ENCODE measurements at places on chromosomes 12 and 14. TPM values are rescaled to one million over a fixed set of nuclear protein-coding genes. Genes with fewer than 3 reads are reported as not detected.

DNA sequence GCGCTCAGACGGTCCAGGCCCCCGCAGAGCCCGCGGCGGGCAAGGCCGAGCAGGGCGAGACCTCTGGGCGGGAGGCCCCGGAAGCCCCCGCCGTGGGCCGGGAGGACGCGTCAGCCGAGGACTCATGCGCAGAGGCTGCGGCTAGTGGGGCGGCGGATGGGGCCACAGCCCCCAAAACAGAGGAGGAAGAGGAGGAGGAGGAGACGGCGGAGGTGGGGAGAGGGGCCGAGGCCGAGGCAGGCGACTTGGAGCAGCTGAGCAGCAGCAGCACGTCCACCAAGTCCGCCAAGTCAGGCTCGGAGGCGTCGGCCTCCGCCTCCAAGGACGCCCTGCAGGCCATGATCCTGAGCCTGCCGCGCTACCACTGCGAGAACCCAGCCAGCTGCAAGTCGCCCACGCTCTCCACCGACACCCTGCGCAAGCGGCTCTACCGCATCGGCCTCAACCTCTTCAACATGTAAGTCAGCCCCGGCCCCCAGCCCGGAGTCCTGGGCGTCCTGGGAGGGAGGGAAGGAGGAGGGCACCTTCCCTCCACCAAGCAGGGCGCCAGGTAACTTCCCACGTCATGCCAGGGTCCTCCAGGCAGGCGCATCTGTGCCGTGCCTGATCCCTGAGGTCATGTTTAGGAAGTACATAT is 72.4 kb downstream of the IQSEC3 start:
- no peaks in the 10 kb centered on the region for H3K27me3 ChIP-seq
- no peaks in the 10 kb centered on the region for H3K36me3 ChIP-seq
- no peaks in the 10 kb centered on the region for H3K4me1 ChIP-seq
- no peak for DNase-seq
- no peak overlapping the region for H3K4me3 ChIP-seq

Gene BICDL1
- total RNA-seq: 109 TPM

GRCh38 chr12:91382081-91382543 is 199.5 kb upstream of the DCN start:
- peaks cover 4% of the 10 kb centered on the region for H3K4me1 ChIP-seq
- no peaks in the 10 kb centered on the region for H3K36me3 ChIP-seq
- H3K27ac ChIP-seq: no peak overlapping the region
- no peaks in the 10 kb centered on the region for H3K27me3 ChIP-seq

DNA sequence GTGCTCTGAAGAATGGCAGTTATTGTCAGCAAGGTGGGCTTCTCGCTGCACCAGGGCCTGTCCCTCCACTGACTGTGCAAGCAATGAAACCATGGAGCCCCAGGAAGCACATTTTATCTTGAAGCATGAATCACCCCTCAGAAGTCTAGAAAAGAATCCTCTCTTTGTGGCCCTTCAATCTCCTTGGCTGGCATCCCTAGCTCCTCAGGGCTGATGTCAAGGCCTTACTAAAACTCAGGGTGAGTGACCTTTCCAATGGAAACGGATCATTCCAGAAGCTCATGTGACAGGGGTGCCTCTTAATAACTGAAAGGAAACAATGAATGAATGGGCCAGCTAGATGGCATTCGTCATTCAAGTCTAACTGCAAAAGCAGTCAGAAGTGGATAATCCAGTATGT is 22.3 kb upstream of the PLEKHH1 start:
- H3K4me1 ChIP-seq: peaks cover 20% of the 10 kb centered on the region
- H3K27ac ChIP-seq: no peak overlapping the region
- H3K27me3 ChIP-seq: no peaks in the 10 kb centered on the region
- DNase-seq: no peak
- no peak overlapping the region for H3K4me3 ChIP-seq

DNA sequence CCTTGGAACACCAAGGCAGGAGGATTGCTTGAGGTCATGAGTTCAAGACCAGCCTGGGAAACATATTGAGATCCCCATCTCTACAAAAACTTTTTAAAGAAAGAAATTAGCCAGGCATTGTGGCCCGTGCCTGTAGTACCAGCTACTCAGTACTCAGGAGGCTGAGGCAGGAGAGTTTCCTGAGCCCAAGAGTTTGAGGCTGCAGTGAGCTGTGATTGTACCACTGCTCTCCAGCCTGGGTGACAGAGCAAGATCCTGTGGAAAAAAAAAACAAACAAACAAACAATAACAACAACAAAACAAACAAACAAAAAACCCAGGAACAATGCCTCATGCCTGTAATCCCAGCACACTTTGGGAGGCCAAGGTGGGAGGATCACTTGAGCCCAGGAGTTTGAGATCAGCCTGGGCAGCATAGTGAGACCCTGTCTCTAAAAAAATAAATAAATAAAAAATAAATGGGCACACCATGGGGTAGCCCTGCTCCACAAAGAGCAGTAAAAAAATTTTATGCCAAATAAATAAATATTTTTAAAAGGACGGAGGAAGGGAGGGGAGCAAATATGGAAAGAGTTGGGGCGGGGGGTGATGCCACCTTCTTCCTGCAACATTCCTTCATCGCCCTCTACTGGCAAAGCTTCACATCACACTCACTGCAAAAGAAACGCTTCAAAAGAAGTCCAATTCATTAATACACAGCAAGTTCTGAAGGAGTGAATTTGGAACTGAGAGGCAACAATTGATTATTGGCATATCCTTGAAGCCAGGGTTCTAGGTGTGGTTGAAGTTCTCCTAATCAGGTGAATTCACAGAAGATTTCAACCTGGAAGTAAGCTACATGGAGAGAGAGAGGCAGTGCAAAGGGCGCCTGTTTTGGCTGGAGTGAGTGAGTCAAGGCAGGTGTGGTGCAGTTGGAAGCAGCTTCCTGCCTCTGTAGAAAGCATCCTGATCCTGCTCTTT is 8.8 kb upstream of the GNPTAB start:
- no peaks in the 10 kb centered on the region for H3K27me3 ChIP-seq
- H3K4me3 ChIP-seq: no peak overlapping the region
- no peaks in the 10 kb centered on the region for H3K36me3 ChIP-seq

- no peaks in the 10 kb centered on the region for H3K4me1 ChIP-seq
- no peaks in the 10 kb centered on the region for H3K27me3 ChIP-seq
- H3K27ac ChIP-seq: no peak overlapping the region
- no peak for DNase-seq
- H3K36me3 ChIP-seq: no peaks in the 10 kb centered on the region
Measured at GRCh38 chr14:62706217-62706616, 339.0 kb downstream of the KCNH5 start.

DNA sequence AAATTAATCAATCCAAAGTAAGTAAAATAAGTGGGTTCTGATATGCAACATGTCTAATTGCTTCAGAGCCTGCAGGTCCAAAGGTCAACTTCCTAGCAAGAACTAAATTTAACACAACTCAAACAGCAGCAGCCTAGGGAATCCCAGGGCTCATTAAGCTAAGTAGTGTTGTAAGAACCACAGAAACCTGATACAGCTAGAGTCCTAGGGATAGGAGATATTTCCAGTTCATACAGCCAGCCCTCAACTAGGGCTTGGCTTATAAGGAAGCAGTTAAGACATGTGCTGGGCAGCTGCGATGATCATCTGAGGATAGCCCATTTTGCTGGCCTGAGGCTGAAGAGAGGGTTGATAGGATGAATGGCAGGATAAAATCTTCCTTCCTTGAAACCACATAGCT is at the start of gene OR4Q3:
Gene OR4Q3 (plus strand): TSS at position 316 of the 400 bp plus-strand sequence.
- no peak within 1 kb of the TSS for H3K27ac ChIP-seq
- H3K27me3 ChIP-seq: no peaks in the 10 kb centered on the region
- H3K4me1 ChIP-seq: no peaks in the 10 kb centered on the region
- DNase-seq: no peak
- no peak within 1 kb of the TSS for H3K4me3 ChIP-seq

Gene AKAP6
- 1.5 TPM for total RNA-seq

Gene SLC39A5
- total RNA-seq: 0.62 TPM

Gene PRB3
- not detected for total RNA-seq

Gene FBXW8
- total RNA-seq: 10.2 TPM

- no peaks in the 10 kb centered on the region for H3K27me3 ChIP-seq
- H3K4me1 ChIP-seq: no peaks in the 10 kb centered on the region
- H3K4me3 ChIP-seq: no peak overlapping the region
- no peaks in the 10 kb centered on the region for H3K36me3 ChIP-seq
Measured at GRCh38 chr12:44296624-44297197, 460.8 kb downstream of the TMEM117 start.

Gene PIK3C2G
- not detected for total RNA-seq

Gene CAPZA3
- total RNA-seq: not detected

GRCh38 chr14:68936476-68936875 is 42.6 kb downstream of the ACTN1 start:
- peaks cover 42% of the 10 kb centered on the region for H3K4me1 ChIP-seq
- no peak overlapping the region for H3K4me3 ChIP-seq
- H3K27me3 ChIP-seq: no peaks in the 10 kb centered on the region
- no peaks in the 10 kb centered on the region for H3K36me3 ChIP-seq

- peak overlapping the region; percentile 55 for H3K27ac ChIP-seq
- peak; percentile 42 for DNase-seq
- H3K36me3 ChIP-seq: no peaks in the 10 kb centered on the region
Measured at GRCh38 chr14:106506881-106507305, 980.5 kb downstream of the TMEM121 start.

DNA sequence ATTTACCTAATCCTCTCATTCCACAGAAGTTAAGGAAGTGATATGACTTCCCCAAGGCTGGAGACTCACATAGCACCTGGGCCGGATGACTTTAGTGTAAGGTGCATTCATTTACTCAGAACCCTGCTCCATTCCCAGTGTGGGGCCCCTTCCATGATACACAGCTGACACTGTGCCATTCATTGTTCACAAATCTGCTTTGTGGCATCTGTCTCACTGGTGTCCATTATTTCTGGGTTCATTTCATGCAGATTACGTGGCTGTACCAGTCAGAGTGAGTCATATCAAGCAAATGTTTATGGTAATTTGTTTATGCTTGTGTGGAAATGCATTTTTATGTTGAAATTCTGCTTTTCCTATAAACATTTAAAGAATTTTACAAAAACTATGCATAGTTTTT is 5.2 kb downstream of the ANO4 start:
- no peak for DNase-seq
- H3K36me3 ChIP-seq: no peaks in the 10 kb centered on the region
- no peak overlapping the region for H3K27ac ChIP-seq
- no peaks in the 10 kb centered on the region for H3K27me3 ChIP-seq

DNA sequence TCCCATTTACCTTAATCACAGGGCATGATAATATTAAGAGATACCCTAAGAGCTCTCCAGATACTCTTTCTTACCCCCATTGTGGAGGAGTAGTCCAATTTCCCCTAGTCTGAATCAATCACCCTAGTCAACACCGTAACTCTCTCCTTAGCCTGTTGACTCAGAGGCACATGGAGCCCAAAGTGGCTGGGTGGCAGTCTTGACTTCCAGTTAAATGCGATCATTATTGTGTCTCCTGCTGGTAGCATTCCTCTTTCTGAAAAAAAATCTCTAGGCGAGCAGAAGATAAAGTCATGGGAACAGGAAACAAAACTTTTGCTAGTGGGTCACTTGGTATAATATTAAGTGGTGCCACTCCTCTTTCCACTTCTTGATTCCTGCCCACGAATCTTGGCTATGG is 46.4 kb downstream of the EMP1 start:
- no peaks in the 10 kb centered on the region for H3K4me1 ChIP-seq
- no peaks in the 10 kb centered on the region for H3K36me3 ChIP-seq

- DNase-seq: no peak
- H3K4me1 ChIP-seq: no peaks in the 10 kb centered on the region
- no peaks in the 10 kb centered on the region for H3K36me3 ChIP-seq
Measured at GRCh38 chr12:96225044-96225855, 31.1 kb downstream of the ELK3 start.

Gene RTL1
- total RNA-seq: not detected

Gene USP15
- 90.9 TPM for total RNA-seq

Gene TMCC3
- 0.18 TPM for total RNA-seq

DNA sequence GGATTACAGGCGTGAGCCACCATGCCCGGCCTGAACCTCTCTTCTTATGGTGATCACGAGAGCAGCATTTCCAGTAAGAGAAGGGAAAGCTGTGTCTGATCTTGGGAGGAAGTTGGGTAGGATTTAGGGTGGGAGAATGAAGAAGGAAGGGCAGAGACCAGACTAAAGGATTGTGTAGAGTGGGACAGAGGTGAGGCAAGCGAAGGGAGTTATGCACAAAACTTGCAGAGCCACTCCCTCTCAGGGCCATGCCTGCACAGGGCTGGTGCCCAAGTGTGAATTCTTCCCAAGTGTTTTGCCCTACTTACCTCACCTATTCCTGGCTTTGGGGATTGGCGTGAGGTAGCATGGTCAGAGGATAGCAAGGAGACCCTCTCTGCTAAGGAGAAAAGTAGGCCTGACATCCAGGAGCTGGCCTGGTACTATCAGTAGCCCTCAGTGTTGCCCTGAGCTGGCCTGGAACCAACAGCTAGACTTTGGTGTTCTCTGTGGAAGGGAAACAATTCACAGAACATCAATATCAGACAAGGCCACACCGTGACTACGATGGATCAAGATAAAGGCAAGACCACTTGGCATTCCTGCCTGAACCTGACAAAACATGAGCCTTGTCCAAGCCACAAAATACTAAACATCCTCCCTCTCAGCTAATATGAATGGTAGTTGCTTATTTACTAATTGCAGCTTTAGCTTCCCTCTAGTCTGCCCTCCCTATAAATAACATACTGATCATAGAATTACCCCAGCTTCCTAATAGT is 201.0 kb upstream of the AMIGO2 start:
- peaks cover 40% of the 10 kb centered on the region for H3K4me1 ChIP-seq
- H3K27me3 ChIP-seq: no peaks in the 10 kb centered on the region
- DNase-seq: no peak
- no peaks in the 10 kb centered on the region for H3K36me3 ChIP-seq
- no peak overlapping the region for H3K27ac ChIP-seq
- no peak overlapping the region for H3K4me3 ChIP-seq

DNA sequence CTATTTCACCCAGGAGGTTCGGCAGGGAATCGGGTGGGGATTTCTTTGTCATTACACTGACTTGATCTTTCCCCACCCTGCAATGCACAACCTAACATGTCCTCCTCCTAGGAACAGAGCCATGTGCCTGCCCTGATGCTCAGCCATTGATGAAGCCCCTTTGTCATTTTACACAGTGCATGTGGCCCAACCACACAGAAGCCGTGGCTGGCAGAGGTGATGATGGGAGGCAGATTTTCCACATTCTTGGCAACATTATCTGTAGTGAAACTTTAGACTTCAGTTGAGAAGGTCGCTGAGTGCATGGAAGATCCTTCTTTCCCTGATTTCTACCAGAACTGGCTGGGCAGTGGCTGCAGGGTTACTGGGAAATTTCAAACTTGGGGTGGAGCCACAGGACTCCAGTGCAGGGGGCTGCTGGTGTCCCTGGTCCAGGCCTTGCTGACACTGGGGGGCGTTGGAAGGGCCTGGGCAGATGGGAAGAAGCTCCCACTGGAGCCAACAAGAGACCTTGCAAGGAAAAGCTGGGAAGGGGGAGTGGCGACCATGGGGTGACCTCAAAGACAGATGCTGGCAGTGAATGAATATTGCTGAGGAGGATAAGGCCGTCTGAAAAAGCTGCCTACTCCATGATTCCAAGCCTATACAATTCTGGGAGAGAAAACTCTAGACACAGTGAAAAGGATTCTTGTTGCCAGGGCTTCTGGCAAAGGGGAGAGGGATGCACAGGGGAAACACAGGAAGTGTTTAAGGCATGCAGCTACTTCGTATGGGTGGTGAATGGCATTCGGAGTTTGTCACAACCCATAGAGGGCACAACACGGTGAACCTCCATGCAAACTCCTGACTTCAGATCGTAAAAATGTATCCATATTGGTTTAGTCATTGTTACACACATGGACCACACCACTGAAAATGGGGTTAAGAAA is 41.8 kb upstream of the P2RX7 start:
- H3K36me3 ChIP-seq: no peaks in the 10 kb centered on the region
- no peak for DNase-seq
- no peak overlapping the region for H3K4me3 ChIP-seq
- H3K27me3 ChIP-seq: no peaks in the 10 kb centered on the region
